DMS53 (cell line): ENCODE measurements at places on chromosomes 2 and 18.

GRCh38 chr2:95333888-95334338 is 36.8 kb downstream of the KCNIP3 start:
- peak; percentile 21 for DNase-seq

DNA sequence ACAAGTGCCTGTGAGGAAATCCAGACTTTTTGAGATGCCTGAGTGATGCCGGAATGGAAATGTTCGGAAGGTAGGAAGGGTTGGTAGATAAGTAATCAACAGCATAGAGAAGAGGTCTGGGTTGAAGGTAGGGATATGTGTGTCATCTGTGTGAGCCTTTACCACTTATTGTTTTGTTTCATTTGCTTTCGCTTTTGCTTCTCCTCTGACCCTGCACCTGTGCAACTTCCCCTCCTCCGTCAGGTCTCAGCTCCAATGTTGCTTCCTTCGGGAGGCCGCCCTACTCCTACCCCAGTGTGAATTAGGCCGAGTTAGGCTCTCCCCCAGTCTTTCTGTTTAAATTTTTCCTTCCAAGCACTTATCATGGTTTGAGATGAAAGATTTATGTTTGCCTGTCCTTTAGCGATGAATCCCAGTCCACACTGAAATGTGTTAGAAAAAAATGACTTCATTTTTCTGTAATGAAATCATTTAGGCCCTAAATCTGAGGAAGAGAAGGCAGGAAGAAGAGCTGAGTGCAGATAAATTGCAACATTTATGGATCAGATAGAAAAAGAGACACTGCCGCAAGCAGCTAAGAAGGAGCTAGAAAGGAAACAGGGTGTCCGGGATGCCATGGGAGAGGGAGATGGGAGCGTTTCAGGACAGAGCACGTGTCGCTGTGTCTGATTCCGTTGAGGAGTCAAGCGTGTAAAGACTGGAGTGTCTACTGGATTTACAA is 139.6 kb upstream of the PELI1 start:
- DNase-seq, result peak; percentile 68

DNA sequence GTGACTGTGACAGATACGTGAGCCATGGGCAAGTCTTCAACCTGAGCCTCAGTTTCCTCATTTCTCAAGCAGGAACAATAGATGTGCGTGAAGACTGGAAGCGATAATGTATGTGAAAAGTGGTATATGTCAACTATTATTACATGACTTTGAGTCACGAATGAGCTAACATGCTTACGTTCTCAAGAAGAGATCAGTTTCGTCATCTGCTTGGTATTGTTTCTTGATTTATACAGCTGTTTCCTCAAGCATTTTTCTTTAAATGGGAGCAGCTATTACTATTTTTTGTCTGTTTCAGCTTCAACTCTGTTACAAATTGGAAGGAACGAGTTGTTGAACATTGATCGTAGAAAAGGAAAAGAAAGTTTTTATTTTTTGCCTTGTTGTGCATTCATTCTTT is 48.5 kb upstream of the THOC1 start:
- DNase-seq, result no peak

DNA sequence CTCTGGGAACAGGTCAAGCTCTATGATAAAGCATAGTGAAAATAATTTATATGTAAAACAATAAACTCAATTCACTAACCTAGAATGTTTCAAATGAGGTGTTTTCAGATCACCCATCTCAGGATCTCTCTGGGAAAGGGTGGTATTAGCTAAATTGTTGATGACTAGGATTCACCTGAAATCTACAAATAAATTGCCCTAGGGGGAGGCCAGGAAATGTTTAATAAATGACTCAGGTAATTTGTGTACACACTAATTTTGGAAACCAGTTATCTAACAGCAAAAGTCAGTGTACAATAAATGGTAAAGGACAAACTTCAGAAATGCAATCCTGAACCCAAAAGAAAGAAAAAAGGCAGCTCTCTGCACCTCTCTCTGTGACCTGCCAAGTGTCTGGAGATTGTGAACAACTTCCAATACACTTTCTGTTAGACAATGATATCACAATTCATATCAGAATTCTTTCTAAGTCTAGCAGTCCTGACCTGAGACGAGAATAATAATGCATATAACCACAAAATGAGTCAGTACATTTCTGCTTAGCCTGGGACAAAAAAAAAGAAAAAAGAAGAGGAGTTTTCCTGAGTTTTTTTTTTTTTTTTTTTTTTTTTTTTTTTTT is 760.0 kb downstream of the EPHA4 start:
- peak; percentile 10 for DNase-seq

GRCh38 chr18:2982452-2983269 is 30.3 kb downstream of the LPIN2 start:
- peak; percentile 41 for DNase-seq

DNA sequence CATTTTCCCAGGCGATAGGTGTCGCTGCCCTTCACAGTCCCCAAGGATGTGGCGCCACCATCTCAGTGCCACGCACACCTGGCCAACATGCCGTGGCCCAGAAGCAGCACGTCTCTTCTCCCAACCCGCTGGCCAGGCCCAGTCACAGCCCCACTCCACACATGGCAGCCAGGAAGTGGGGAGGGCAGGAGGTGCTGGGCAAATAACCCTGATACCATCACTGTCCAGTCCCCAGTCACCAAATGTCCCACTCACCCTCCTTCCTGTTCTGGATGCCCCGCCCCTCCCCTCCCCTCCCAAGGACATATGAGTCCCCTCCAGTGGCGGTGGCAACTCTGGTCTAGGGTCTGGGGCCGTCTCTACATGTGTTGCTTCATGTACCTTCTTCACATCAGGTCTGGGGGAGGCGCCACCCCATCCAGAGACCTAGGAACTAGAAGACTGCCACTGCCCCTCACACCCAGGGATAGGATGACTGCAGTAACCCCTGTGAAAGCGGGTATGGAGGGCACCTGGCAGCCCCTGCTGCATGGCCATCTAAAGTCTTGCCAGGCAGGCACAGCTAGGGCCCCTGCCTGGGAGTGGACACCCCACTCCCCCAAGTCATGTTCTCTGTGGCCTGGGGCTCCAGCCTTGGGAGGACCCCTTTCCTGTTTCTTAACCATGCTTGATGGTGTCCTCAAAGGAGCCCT is 7.3 kb upstream of the CAPN10 start:
- DNase-seq, result no peak

DNA sequence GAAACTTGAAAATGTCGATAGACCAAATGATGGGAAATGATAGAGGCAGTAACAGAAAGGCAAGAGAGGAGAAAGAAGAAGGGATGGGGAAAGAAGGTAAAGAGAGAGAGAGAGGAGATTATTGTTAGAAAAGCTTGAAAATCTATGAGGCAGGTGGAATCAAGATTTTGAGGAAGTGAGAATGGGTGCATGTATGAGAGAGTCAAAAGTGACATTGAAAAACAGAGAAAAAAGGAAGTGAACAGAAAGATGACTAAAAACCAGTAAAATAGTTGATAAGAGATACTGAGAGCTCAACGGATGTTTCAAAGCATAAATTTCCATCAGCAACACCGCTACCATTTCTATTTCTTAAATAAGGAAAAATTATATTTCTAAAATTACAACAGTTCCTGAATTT is 327.4 kb upstream of the CWC22 start:
- DNase-seq, result no peak

- peak; percentile 69 for DNase-seq
Measured at GRCh38 chr2:234919711-234920110, 32.1 kb upstream of the SH3BP4 start.

DNA sequence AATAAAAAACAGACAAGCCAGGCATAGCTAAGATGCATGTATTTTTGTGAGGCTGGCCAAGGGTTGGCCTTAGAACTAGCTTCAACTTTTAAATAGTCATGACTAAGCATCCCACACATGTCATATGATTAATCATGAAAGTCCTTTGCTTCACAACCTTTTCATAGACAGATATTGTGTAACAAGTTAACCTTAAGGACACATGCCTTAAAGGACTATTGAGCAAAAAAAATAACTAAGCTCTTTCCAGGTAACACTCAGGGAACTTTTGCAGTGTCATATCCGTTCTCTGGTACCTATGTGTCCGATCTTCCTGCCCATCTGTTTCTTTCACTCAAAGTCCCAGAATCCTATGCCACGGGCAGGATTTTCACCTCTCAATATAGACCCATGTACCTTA is 498.4 kb downstream of the STK39 start:
- DNase-seq, result no peak

DNA sequence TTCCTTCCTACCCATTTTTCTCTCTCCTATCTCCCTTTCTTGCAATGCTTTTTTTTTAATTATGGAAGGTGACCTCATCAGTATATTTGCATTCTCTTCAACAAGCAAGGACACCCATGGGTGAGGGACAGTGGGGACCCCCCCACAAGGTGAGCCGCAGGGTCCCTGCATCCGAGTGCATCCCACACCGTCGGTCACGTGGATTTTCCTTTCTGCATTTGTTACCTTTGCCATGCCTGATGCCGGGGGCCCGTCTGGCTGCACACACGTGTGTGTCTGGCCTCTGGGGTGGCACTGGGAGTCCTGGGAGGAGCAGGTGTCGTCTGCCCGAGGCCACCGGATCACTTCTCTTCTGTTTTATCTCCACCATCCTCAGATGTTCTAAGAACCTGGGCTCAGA is 30.1 kb upstream of the SNTG2 start:
- no peak for DNase-seq

DNA sequence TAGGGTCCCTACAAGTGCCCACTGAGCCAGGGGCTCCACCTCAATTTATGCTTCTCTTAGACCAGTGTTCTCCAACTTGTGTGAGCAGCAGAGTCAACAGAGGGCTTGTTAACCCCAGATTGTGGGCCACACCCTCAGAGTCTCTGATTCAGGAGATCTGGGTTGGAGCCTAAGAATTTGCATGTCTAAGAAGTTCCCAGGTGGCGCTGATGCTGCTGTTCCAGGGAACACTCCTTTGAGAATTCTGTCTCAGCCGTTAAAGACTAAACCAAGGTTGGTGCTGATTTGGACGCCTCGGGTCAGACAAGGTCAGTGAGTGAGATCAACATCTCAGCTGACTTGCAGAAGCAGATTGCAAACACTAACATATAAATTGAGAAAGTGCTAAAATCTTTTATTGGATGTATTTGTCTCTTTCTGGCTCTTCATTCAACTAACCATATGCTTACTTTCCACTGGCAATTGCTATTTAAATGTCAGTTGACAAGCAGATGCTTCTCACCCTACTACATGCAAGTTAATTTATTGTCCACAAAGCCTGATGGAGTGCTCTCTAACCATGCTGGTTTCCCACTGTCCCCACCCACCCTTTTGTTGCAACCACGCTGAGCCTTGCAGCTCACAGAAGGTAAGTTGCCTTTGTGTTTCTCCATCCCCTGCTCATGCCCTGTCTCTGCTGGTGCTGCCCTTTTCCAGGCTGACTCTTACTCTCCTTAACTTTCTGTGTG is 31.5 kb downstream of the LYPD1 start:
- DNase-seq, result no peak

- DNase-seq, result no peak
Measured at GRCh38 chr2:25598911-25599310, 74.5 kb downstream of the DTNB start.

DNA sequence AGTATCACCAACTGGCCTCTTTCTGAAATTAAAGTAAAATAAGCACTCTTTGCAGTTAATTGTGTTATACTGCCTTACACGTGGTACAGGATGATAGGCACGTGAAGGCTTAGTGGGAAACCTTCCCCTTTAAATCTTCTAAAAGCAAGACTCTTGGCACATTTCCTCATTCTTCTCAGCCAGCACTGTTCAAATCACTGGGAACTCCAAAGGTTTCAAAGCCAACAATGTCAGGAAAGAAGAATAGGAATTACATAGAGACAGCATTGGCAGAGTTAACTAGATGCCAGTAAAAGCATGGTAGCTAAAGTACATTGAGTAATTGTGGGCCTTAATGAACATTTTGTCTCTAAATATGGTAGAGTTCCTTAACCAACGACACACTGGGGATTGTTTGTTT is 96.4 kb downstream of the DTNA start:
- no peak for DNase-seq

DNA sequence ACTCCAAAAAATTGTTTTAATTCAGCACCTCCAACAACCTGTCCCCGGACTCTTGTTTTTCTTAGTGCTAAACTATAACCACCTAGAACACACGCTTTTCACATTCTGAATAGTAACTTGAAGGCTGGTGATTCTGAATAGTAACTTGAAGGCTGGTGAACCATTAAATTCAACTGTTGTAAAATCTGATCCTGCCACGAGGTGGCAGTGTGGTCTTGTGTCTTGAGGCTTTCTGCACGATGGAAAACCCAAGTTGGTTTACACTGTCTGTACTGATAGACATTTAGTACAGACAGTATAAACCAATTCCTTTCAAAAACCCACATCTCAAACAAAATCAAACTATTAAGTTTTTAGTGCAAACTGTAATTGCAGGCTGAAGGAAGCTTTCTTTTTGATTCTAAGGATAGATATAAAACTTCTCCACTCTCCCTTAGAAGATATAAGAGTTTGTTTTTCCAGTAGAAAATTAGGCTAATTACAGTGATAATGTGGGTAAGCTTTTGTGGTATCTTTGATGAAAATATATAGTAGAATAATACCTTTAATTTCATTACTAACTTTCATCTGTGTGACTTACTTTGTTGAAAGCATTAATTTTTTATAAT is 57.6 kb downstream of the VAPA start:
- peak; percentile 92 for DNase-seq

DNA sequence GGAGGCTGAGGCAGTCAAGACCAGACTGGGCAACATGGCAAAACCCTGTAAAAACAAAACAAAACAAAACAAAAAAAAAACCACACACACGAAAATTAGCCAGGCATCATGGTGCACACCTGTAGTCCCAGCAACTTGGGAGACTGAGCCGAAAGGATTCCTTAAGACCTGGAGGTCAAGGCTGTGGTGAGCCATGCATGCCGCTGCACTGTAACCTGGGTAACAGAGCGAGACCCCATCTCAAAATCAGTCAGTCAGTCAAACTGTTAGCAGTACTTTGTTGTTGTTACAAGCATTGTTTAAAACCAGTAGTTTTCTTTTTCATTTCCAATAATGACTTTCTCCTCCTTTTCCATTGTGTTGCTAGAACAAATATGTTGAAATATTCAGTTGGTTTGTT is 21.7 kb downstream of the EPB41L5 start:
- no peak for DNase-seq

DNA sequence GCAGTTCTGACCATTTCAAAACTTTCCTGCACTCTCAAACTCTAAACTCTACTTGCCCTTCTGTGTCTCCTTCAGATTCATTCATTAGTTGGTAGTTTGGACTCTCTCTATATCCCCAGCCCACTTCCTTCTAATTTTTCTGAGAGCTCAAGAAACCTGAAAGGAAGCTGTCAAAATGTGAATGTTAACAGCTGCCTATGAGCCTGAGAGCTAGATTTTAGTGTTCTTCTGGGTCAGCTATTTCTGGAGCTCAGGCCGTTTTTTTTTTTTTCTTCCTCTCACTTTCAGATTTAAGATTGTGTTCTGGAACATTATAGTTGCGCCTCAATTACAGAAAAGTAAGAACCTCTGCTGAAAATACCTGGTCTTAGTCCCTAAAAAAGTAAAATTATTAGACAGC is 73.1 kb downstream of the RTN4 start:
- no peak for DNase-seq

DNA sequence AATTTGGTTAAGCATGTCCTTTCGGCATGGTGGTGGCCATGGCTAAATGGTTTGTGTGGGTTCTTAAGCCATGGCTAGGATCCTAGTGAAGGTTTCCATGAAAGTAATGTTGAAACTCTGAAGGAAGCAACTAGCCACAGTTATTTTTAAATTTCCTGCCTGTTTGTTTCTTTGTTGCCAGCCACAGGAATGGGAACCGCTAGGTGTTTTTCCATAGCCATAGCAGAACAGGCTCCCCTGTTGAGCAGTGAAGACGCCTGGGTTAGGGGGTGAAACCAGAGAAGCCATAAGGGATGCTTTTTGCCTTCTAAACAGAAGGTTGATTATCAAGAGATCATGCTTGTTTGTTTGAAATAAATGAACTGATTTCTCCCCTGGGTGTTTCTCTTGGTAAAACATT is 60.1 kb upstream of the CHMP1B start:
- no peak for DNase-seq
